ENCODE measurements at places on chromosomes 6 and 20. TPM values are rescaled to one million over a fixed set of nuclear protein-coding genes. Genes with fewer than 3 reads are reported as not detected.
A peak's percentile ranks its signal among the peaks of the same experiment; 100 is the strongest.

SLC32A1 gene
- total RNA-seq = not detected

DNA sequence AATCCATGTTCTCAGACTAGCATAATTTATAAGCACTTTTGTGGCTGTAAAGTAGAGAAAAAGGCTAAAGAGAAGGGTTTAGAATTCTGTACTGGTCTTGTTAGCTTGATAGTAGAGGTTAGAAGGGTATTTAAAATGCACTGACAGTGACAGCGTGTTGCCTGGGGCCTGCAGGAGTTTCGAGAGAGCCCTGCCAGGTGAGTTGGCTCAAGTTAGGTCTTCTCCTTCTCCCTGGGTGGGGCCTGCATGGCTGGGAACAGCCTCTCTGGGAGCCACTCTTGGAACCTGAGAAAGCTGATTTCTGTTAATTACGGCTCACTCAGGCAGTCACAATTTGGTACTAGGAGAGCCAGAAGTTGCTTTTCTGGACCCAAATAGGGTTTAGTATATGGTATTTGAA lies 103.7 kb downstream of the ARID1B start:
- H3K36me3 ChIP-seq = no peaks in the 10 kb centered on the region
- DNase-seq = no peak
- H3K4me1 ChIP-seq = peaks cover 12% of the 10 kb centered on the region
- H3K27me3 ChIP-seq = no peaks in the 10 kb centered on the region
- H3K4me3 ChIP-seq = no peak overlapping the region

- no peaks in the 10 kb centered on the region for H3K36me3 ChIP-seq
- H3K27me3 ChIP-seq = no peaks in the 10 kb centered on the region
- no peak for DNase-seq
- H3K27ac ChIP-seq = no peak overlapping the region
Measured at GRCh38 chr6:138657065-138657425, 116.5 kb upstream of the CCDC28A start.

GRCh38 chr20:23159256-23159946 lies 73.3 kb upstream of the CD93 start:
- H3K27ac ChIP-seq = no peak overlapping the region
- DNase-seq = no peak
- H3K4me1 ChIP-seq = no peaks in the 10 kb centered on the region
- H3K36me3 ChIP-seq = no peaks in the 10 kb centered on the region

SLC2A10 gene
- 45.3 TPM for total RNA-seq

DNA sequence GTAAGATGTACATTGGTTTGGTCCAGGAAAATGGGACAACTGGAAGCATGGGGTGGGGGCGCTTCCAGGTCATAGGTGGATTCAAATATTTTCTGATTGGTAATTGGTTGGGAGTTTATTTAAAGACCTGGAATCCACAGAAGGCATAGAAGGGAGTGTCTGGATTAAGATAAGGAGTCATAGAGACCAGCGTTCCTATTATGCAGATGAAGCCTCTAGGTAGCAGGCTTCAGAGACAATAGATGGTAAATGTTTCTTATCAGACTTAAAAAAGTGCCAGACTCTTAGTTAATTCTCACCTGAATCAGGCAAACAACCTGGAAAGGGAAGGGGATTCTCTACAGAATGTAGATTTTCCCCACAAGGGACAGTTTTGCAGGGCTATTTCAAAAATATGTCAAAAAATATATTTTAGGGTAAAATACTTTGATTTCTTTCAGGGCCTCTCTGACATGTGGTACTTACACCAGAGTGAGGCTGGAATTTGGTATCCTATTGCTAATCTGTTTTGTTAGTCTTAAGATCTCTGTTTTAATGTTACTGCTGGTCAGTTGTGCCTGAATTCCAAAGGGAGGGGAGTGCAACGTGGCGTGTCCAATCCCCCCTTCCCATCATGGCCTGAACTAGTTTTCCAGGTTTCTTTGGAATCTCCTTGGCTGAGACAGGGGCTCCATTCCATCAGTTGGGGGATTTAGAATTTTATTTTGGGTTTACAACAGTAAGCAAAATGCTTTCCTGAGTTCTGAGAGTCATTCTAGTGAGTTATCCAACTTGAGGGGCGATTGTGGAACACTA lies 25.1 kb downstream of the PIGT start:
- no peak overlapping the region for H3K4me3 ChIP-seq
- no peak for DNase-seq
- no peak overlapping the region for H3K27ac ChIP-seq
- no peaks in the 10 kb centered on the region for H3K36me3 ChIP-seq

RBPJL gene
- total RNA-seq = not detected

GRCh38 chr20:16062661-16063581 lies 510.3 kb downstream of the KIF16B start:
- no peak overlapping the region for H3K4me3 ChIP-seq
- H3K36me3 ChIP-seq = no peaks in the 10 kb centered on the region
- DNase-seq = no peak

DNA sequence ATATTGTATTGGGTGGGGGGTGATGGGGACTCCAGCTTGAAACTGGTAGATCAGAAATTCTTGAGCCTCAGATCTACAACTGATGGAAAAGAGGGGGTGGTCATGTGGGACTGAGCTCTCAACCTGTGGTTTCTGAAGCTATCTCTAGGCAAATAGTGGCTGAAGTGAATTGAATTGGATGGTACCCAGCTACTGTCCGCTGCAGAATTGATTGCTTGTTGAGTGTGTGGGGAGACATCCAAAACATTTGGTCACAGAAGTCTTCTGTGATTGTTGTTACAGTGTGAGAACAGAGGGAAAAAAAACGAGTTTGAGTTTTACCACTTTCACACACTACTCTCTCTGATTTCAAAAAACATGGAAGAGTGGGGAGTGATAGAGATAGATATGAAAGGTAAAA lies 14.8 kb downstream of the CDS2 start:
- DNase-seq = no peak
- peak overlapping the region; percentile 81 for H3K27ac ChIP-seq
- no peak overlapping the region for H3K4me3 ChIP-seq
- H3K4me1 ChIP-seq = no peaks in the 10 kb centered on the region
- no peaks in the 10 kb centered on the region for H3K27me3 ChIP-seq
- H3K36me3 ChIP-seq = no peaks in the 10 kb centered on the region

GRCh38 chr6:16180696-16181438 lies 52.0 kb downstream of the MYLIP start:
- H3K27me3 ChIP-seq = no peaks in the 10 kb centered on the region
- no peak overlapping the region for H3K27ac ChIP-seq
- H3K4me3 ChIP-seq = no peak overlapping the region
- no peak for DNase-seq
- no peaks in the 10 kb centered on the region for H3K36me3 ChIP-seq
- H3K4me1 ChIP-seq = no peaks in the 10 kb centered on the region

DNA sequence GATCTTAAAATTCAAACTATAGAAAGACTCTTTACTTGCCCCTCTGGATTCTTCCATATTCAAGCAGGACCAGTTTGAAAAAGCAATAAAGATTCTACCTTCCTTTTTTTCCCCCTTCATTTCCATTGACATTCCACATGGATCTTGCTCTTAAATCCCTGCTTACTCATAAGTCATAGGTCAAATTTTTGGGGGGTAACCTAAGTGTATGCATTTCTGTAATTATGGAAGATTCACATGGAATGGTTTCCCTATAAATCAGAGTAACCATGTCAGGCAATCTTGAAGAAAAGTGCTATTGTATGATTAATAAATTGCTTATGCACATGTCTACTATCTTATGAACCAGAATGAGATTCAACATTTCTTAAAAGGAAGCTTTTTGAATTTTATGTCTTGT lies 551.0 kb downstream of the HAO1 start:
- no peaks in the 10 kb centered on the region for H3K4me1 ChIP-seq
- no peak for DNase-seq
- no peak overlapping the region for H3K27ac ChIP-seq
- no peak overlapping the region for H3K4me3 ChIP-seq
- no peaks in the 10 kb centered on the region for H3K27me3 ChIP-seq

DNA sequence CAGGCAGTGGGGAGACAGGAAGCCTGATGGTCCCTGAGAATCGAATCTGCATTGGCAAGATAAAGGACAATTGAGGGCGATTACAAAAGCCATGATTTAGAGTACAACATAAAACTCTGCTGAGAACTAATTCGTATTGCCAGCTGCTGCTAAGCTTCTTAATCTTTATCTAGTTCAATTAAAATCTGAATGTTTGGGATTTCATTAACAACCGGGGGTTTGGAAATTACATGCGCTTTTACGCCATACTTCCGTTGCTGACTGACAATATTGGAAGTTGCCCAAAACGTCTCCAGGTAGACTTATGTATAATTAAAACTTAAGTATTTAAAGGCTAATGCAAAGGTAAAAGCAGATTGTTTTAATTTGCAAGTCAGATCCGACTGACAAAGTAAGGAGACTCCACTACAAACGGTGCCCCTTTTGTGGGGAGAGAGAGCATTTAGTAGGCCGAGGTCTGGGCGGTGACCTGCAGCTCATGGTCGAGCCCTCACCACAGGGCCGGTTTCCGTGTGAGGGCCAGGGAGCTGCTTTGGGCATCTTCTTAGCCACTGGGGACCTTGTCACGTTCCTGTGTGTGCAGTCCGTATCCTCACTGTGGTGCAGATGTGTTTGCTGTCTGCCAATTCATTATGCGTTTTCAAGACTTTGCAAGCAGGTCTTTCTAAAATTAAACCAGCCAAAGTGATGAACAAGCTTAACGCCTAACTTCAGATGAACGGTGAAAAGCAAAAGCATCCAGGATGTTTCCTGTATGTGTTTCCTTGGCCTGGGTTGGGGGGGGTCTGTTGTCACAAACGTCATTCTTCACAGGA lies 49.9 kb downstream of the CDH4 start:
- no peak overlapping the region for H3K4me3 ChIP-seq
- H3K4me1 ChIP-seq = no peaks in the 10 kb centered on the region
- DNase-seq = no peak
- H3K36me3 ChIP-seq = no peaks in the 10 kb centered on the region
- H3K27me3 ChIP-seq = no peaks in the 10 kb centered on the region
- no peak overlapping the region for H3K27ac ChIP-seq

POU3F2 gene
- not detected for total RNA-seq

- no peaks in the 10 kb centered on the region for H3K36me3 ChIP-seq
- H3K27ac ChIP-seq = no peak overlapping the region
- no peak overlapping the region for H3K4me3 ChIP-seq
- H3K27me3 ChIP-seq = no peaks in the 10 kb centered on the region
- DNase-seq = peak; percentile 45
- no peaks in the 10 kb centered on the region for H3K4me1 ChIP-seq
Measured at GRCh38 chr20:62751551-62752150, 43.0 kb downstream of the NTSR1 start.

TAGAP gene
- 1.1 TPM for total RNA-seq

GRCh38 chr6:20134613-20135012 lies 77.7 kb downstream of the MBOAT1 start:
- H3K27me3 ChIP-seq = no peaks in the 10 kb centered on the region
- no peak overlapping the region for H3K27ac ChIP-seq
- no peaks in the 10 kb centered on the region for H3K4me1 ChIP-seq
- no peak overlapping the region for H3K4me3 ChIP-seq

GRCh38 chr6:157860505-157860991 lies 37.5 kb downstream of the SNX9 start:
- H3K27me3 ChIP-seq = no peaks in the 10 kb centered on the region
- DNase-seq = no peak
- no peaks in the 10 kb centered on the region for H3K36me3 ChIP-seq
- H3K27ac ChIP-seq = no peak overlapping the region
- no peak overlapping the region for H3K4me3 ChIP-seq
- H3K4me1 ChIP-seq = peaks cover 24% of the 10 kb centered on the region

- no peaks in the 10 kb centered on the region for H3K4me1 ChIP-seq
- no peaks in the 10 kb centered on the region for H3K27me3 ChIP-seq
- DNase-seq = no peak
- H3K4me3 ChIP-seq = no peak overlapping the region
- no peak overlapping the region for H3K27ac ChIP-seq
Measured at GRCh38 chr6:159267165-159267564, 98.0 kb downstream of the FNDC1 start.

DNA sequence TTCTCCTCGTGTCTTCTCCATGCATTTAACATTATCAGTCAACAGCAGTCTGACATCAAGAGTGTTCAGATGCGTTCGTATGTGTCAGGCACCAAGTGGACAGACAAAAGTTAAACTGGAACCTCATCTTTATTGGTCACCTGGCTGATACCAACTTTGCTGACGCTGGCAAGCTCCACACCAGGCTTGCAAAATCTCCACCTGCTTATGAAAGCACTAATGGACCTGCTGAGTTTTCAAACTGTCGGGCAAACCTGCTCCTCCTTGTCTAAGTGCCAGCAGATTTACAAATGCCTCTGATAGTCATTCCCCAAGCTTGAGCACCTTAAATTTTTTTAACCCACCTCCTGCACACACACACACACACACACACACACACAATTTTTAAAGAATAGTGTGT lies 27.9 kb upstream of the DSP start:
- H3K27me3 ChIP-seq = no peaks in the 10 kb centered on the region
- H3K4me3 ChIP-seq = no peak overlapping the region
- H3K27ac ChIP-seq = no peak overlapping the region
- peak; percentile 81 for DNase-seq
- H3K36me3 ChIP-seq = no peaks in the 10 kb centered on the region
- no peaks in the 10 kb centered on the region for H3K4me1 ChIP-seq

GRCh38 chr20:13422637-13423036 lies 201.6 kb downstream of the ISM1 start:
- no peak overlapping the region for H3K27ac ChIP-seq
- H3K36me3 ChIP-seq = no peaks in the 10 kb centered on the region
- H3K4me1 ChIP-seq = no peaks in the 10 kb centered on the region

All from right lobe of liver (tissue), 6 donors.